Endodermal cell (in vitro differentiated cells): ENCODE measurements at places on chromosomes 13 and 19.

GRCh38 chr19:11697284-11697855 is 41.4 kb downstream of the ZNF823 start:
- DNase-seq = no peak

GRCh38 chr13:33322965-33323668 is 37.6 kb upstream of the STARD13 start:
- DNase-seq = no peak

GRCh38 chr13:97243915-97244781 is 22.0 kb downstream of the MBNL2 start:
- no peak for DNase-seq

- no peak for DNase-seq
Observed at GRCh38 chr13:35994131-35994966, 136.8 kb downstream of the DCLK1 start.
